ENCODE measurements at places on chromosomes 12 and 14. TPM values are rescaled to one million over a fixed set of nuclear protein-coding genes. Genes with fewer than 3 reads are reported as not detected.

DNA sequence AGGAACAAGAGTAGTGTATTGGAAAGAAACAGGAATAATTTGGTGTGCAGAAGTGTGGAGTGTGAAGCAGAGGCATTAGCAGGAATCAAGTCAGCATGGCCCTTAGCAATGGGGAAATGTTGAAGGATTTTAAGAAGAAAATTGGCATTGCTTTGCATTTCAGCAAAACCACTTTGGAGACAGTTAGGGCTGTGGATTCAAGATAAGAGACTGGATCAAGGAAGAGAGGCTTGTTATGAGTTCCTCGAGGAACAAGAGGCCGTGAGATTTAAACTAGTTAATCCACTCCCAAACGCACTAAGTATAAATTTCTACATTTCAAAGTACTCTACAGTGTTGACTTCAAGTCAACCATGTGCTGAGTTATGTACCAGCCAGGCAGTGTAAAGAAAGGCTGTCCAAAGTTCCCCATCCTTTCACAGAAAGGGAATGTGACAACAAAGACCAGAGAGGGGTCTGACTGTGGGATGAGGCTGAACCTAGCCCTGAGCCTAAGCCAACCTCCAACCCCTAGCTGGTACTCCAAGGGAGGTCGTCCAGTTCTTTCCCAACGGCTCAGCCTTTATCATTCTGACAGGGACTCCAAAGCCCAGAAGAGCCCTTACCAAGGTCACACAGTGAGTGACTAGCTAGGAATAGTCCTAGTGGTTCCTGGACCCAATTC, 91.2 kb upstream of the BMP4 start:
- no peak for DNase-seq

DNA sequence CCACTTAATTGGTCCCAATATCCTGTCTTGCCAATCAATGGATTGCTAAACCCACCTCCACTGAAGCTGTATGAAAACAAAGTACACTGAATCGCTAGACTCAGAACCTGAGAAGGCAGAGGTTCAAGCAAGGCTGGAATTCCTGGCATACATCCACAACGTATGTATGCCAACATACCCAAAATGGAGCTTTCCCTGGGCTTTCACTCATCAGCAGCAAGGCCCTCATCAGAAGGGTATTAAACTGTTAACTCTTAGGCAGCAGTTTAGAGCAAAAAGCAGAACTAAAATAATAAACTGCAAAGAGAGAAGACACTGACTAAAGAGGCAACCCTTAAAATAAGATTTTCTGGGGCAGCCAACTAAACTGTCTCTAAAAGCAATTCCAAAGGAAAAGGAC, 13.6 kb downstream of the MED13L start:
- DNase-seq = no peak

DNA sequence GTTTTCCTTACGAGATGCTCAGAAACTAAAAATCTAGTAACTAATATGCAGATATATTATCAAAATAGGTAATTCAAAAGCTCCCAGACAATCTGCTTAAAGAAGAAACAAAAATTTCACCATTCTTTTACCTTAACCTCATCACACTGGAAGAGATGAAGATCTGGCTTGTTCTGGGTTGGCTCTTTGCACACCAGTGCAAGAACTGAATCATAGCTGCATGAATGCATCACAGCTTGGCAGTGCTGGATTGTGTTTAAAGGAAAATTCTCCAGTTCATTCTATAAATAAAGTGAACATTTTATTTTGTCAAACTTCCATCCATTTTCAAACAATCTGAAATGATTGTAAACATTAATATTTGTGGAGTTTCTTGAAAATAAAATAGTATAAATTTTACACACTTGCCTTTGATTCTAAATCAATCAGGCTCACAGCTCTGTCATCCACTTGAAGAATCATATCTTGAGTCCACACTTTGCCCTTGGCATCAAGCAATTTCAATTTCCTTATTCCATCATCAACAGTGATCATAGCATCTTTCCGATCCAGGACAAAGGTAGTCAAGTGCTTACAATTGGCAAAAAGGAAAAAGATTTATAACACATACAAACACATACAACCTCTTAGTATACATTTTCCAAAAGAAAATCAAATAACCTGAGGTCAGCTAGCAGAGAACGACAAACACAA, 119.8 kb downstream of the EPS8 start:
- DNase-seq = no peak

DNA sequence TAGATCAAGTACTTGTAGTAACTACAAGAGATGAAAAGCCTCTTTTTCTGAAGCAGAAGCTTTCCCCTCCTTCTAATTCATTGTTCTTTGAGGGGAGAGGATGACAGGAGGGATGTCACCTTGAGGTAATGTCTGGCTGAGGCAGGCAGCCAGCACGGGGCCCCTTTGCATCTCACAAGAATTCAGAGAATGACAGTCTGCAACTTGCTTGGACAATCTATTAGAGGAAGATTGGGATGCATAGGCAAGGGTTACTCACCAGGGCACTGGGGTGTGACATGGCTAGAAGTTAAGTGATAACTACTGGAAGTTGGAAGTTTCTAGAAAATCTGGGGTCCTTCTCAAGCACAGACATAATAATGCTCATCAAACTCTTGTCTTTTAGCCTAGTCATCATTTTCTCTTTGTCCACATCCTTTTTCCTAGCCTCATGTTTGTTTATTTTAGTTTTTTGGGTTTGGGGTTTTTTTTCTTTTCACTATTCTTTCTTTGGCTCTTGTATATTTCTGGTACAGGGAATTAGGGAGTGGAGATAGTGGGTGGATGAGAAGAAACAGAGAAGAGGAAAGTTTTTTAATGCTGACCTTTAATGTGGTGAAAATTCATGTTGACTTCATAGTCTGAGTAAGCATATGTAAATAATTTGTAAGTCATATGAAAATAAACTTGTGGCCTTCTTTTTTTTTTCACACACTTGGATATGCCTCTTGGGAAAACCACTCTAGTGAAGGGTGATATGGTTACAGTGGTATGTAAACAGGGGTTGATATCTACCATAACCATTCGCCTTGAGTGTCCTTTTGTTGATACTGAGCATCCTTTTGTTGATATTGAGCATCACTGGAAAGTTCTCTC, 55.1 kb downstream of the TTLL5 start:
- no peak for DNase-seq

- no peak for DNase-seq
These were observed 122.3 kb downstream of the MON2 start for GRCh38 chr12:62588916-62589315.

GRCh38 chr12:84542289-84542688, 370.3 kb downstream of the SLC6A15 start:
- no peak for DNase-seq

- no peak for DNase-seq
These were observed 783.0 kb downstream of the TMEM121 start for GRCh38 chr14:106309423-106309822.

GRCh38 chr14:103545915-103546651, 16.4 kb downstream of the BAG5 start:
- no peak for DNase-seq

DNA sequence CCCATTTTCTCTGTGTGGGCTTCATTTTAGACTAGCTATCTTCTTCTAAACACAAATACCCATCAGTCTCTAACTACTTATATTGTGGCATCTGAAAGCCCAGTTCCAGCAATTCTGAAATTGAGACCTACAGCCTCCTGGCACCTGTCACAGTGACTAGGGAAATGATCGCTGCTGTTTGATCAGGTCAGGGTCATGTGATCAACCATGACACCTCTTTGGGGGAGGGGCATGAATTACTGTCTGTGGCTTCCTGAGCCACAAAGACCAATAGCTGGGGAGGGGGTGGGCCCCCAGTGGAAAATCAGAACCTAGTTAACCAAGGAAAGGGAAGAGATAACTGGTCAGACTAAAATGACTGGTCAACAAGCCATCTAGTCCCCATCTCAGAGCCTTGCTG, 14.1 kb downstream of the WSCD2 start:
- DNase-seq = no peak

- DNase-seq = peak; percentile 30
These were observed 3.0 kb downstream of the WNT1 start for GRCh38 chr12:48980953-48981756.

- DNase-seq = no peak
These were observed 54.5 kb upstream of the HECTD1 start for GRCh38 chr14:31261859-31262731.

GRCh38 chr14:50726372-50727107, 58.4 kb upstream of the SAV1 start:
- no peak for DNase-seq

GRCh38 chr14:59067127-59067894, 121.2 kb upstream of the DAAM1 start:
- DNase-seq = no peak

- no peak for DNase-seq
These were observed 18.8 kb downstream of the RPH3A start for GRCh38 chr12:112810235-112810917.

DNA sequence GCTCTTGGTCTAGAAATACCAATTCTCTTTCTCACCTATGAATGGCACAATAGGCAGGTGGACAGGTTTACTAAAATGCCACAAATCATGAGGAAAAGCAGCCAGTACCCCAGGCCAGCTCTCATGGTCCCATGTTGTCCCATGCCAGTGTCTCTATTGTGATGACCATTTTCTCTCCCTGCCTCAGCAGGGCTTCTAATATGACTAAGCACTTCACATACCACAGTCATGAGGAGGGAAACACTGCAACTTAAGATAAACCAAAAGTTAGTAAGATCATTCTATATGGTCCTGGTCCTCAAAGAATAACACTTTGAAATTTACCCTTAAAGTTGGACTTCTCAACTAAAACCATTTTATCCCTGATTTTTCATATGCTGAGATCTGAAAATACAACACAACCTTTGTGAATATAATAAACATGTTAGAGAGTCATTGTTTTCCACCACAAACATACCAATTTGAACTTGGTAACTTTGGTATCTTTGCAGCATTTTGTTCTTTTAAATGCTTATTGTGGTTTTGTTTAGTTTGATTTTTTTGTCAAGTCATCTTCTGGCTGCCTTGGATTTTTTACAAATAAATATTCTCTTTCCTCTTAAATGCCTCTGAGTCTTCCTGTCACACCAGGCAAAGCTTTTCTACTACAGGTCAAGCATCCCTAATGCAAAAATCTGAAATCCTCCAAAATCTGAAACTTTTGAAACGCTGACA, 3.6 kb downstream of the TTC5 start:
- DNase-seq = no peak

GRCh38 chr14:99750746-99751450, 42.3 kb upstream of the EML1 start:
- no peak for DNase-seq

GRCh38 chr14:104119119-104119487, 19.3 kb upstream of the KIF26A start:
- no peak for DNase-seq

GRCh38 chr12:56086096-56086495, 6.1 kb downstream of the ERBB3 start:
- DNase-seq = no peak

DNA sequence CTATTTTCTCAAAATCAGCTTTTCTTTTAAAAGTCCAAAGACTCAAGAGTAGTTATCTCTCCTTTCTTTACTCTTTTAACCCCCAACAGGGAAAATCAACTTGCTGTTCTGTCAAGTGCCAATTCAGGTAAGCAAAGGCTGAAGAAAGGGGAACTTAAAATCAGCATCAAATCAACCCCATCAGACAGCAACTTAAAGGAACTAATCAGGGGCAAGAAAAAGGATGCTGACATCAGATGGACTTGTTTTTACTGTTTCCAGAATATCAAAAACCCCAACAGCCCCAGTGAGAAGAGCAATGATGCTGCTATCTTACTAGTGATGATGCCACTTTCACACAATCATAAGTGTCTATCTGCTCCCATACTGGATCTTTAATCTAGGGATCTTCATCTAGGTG, 3.4 kb downstream of the BAZ2A start:
- no peak for DNase-seq

- no peak for DNase-seq
These were observed 152.2 kb upstream of the SLC38A2 start for GRCh38 chr12:46524778-46525177.

DNA sequence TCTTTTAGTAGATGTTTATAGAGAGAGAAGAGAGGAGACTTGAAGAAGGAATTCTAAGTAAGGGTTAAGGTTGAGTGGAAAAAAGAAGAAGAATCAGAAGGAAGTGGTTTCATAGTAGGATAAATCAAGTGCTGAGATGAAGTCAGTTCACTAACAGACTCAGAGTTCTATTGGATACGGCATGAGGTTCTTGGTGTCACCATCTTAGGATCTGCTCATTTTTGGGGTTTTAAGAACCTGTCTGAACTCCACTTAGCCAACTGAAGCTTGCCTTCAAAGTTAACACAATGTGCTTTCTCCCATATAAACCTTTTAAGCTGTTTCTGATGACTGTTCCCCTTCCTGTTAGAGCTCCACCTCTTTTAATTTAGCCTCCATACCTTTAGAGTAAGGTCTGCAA, 152.6 kb downstream of the PRKCH start:
- no peak for DNase-seq

DNA sequence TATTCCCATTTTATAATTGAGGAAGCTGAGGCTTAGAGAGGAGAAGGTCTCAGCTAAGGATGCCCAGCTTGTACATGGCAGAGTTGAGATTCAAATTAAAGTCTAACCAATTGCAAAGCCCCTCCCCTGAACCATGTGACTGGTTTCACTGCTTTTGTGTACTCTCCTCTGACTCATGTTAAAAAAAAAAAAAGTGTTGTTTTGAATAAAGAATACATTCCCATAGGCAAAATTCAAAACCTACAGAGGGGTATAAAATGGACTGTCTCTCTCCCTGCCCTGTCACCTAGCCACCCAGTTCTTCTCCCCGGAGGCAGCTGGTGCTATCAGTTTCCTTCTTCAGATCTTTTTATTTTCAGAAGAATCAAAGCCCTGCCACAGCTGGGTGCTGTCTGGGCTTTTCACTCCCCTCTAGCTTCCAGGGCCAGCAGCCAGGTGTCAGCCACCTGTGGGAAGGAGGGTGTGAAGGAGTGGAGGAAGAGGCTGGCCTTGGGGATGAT, 5.4 kb downstream of the PSMD9 start:
- DNase-seq = no peak

- no peak for DNase-seq
These were observed 62.5 kb upstream of the RNU6-8 start for GRCh38 chr14:32265584-32265983.

KLRD1 gene
- total RNA-seq = 0.27 TPM

E2F7 gene
- total RNA-seq = 26.9 TPM

RD3L gene
- total RNA-seq = not detected

FOXM1 gene
- total RNA-seq = 112 TPM

CEP170B gene
- total RNA-seq = 9.4 TPM

NKX2-1 gene
- not detected for total RNA-seq

CARMIL3 gene
- total RNA-seq = 6.7 TPM

SERPINA12 gene
- not detected for total RNA-seq

KRT74 gene
- not detected for total RNA-seq

LRRC43 gene
- 0.47 TPM for total RNA-seq

FANCM gene
- total RNA-seq = 24.8 TPM

BIN2 gene
- total RNA-seq = 33.8 TPM

NINJ2 gene
- total RNA-seq = 1.4 TPM
